HuH-7 (cell line): ENCODE measurements at places on chromosomes 1 and 21.

DNA sequence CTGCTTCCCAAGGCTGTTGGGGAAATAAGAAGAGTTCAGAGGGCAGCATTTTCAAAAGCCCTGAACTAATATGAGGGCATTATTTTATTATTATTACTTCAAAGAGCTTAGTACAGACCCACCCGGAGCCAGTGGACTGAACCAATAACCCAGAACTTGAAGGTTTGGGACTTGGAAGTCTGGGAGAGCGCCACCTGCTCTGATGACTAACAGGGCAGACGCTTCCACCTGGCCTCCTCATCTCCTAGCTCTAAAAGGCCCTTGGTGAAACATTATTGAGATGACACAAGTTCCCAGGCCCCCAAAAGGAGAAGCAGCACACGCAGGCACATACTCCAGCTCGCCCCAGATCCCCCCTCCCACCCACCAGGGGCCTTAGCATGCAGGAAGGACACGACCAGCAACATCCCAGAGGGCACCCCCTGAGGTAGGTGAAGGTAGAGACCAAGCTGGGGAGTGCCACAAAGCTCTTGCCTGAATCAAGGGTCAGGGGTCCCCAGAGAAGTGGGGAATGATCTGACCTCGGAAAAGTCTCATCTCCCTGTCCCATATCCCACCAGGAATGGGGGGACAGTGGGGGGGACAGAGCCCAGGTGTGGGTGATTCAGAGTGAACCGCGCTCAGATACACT is 1.3 kb downstream of the DLGAP3 start:
- no peak for DNase-seq

GRCh38 chr1:158087320-158087927 is 93.3 kb upstream of the CD1D start:
- peak; percentile 52 for DNase-seq

- no peak for DNase-seq
These were observed 161.0 kb upstream of the CHRM3 start for GRCh38 chr1:239225396-239225795.

DNA sequence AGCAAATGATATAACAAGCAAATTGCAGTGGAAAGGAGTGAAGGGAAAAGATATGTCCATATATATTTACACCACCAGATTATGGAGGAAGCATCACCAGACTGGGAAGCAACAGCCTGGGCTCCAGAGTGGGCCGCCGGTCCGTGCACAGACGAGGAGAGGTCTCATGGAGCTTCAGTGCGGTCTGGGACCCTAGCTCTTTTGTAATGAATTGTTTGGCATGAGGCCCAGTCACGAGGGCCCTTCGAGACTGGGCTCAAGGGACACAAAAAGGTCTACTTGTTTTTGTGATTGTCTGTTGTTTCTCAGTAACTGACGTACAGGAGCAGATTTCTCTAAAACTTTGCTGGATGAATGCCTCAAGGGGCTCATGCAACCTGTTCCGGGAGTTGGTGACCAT is 12.9 kb upstream of the STUM start:
- no peak for DNase-seq

GRCh38 chr1:207519505-207520399 is 23.8 kb downstream of the CR1 start:
- DNase-seq: no peak

DNA sequence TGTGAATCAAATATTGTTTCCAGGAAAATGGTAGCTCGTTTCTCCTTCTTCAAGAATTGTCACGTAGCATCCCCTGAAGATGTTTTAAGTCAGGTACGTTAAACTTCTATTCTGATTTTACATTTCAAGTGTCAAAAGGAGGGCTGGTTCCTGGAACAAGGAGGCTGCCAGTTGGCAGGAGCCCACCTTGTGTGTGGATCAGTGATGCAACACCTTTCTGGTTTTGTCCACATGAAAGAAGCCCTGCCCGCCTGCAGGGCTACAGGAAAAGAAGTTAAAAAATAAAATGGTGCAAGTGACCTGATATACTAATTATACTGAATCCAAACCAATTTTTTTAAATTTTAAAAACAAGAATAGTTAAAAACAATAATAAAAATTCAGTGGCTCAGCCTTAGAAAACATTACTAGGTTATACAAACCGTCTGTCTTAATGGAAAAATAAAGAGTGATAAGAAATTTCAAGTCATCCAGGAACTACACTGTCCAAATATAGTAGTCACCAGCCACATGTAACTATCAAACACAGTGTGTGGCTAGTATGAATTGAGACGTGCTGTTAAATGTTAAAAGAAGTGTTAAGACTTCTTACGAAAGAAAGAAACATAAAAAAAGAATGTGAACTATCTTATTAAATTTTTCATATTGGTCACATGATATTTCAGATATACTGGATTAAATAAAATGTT is 123.1 kb downstream of the APP start:
- DNase-seq: no peak

- no peak for DNase-seq
These were observed 32.0 kb downstream of the SUSD4 start for GRCh38 chr1:223331929-223332328.

DNA sequence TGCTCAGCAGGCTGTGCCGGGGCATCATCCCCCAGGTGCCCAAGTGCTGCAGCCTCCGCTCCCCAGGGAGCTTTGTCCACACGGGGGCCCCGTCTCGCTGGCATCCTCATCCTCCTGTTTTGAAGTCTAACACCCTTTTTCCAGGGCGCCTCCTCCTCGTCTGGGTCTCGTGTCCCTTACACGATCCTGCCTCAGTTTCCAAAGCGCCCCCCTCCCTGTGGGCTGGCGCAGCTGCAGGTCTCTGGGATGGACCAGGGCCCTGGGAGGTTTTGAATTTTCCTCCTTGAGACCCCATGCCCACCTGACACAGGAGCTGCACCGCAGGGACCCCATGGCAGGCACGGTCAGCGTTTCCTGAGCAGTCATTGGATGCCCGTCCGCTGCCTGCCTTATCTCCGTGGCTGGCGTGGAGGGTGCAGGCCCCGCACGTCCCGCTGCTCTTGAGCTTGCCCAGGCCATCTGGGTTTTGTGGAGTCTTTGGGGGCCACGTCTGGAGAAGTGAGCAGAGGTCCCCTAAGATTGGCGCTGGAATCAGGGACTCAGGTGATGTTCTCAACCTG is 37.4 kb upstream of the DIP2A start:
- DNase-seq: no peak

DNA sequence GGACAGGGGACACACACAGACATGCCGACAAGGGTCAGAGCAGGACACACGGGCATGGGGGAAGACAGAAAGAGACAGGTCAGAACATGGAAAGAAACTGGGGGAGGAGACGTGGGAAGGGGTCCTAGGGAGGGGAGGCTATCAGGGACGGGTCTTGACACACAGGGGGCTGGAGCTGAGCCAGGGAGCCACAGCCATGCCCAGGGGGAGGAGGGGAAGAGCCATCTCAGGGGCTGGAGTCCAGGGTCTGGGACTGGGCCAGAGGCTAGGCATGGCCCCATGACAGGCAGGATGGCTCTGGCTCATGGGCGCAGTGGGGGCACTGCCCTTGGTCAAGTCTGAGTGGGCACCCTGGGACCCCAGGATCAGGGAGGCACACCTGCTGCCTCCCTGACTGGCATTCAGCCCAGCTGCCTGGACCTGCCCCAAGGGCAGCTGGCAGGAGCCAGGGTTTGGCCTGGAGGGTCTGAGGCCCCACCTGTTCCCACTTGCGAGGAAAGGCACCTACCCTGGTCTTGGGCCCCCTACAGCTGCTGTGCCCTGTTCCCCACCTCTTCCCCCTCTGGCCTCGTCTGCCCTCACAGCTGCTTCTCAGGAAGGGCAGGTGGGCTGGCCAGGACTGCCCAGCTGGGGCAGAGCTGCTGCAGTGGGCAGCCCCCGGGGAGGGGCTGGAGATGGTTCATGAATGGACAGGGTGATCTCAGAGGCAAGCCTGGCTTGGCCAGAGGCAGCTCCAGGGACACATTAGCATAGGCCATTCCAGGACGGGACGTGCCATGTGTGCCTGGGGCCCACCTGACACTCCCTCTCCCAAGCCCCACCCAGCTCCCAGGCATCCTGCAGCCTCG is 42.9 kb downstream of the HSPG2 start:
- no peak for DNase-seq

- DNase-seq: no peak
These were observed 120.0 kb downstream of the S1PR1 start for GRCh38 chr1:101356604-101357443.

DNA sequence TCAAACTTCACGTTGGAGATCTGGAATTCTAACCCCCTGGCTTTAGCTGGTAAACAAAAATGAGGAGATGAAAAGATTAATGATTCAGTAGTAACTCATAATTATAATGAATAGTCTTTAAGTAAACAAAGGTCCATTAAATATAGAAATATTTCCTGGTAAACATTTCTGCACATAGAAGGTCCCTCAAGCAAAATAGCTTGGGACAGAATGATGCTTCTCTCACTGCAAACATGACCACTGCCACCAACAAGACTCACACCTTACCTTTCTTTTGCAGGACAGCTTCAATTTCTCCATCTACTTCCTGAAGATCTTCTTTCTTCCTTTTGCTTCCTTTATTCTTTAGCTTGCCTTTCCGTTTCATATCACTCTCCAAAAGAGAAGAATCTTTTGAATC is 25.2 kb downstream of the NVL start:
- no peak for DNase-seq

DNA sequence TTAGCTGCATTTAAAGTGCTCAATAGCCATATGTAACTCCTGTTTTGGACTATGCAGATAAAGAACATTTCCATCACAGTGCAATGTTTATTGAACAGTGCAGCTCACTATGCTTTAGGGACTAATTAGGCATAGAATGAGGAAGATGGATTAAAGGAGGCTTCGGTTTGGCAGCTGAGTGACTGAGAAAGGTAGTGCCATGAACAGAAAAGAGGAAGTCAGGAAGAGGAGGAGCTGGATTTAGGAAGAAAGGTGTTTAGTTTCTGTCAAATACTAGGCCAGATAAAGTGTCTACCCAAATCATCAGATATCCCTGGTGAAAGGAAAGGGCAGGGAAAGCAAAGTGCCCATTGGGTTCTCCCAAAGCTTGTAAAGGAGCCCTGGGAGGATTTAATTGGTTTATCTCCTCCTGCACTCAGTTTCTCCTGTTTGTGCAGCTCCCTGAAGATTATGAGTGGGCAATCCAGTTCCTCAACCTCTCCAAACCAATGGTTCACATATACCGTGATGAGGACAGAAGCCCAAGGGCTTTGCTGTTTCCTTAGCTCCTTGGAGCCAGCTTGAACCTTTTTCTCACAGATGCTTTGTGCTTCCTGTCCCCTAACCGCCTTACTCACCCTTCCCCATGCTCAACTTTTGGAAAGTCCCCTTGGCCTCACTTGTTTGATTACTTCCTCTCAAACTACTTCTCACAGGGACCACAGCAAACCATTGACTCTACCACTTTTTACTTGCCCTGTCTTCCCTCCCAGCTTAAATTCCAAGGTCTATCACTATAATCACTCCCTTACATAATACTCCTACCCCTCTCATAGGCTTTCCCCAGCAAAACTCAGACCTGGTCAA is 3.5 kb upstream of the RAP1A start:
- no peak for DNase-seq

DNA sequence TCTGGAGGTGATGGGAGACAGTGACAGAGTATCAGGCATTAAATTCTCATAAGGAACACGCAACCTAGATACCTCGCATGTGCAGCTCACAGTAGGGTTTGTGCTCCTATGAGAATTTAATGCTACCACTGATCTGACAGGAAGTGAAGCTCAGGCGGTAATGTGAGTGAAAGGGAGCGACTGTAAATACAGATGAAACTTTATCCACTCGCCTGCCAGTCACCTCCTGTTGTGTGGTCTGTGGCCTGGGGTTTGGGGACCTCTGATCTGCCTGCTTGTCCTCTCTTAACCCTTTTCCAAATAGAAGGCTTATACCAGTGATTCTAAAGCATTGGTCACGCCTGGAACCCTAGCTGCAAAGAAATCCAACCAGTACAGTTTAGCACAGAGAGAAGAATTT is 15.3 kb downstream of the GABPA start:
- DNase-seq: no peak

- no peak for DNase-seq
These were observed 66.3 kb downstream of the CNST start for GRCh38 chr1:246632281-246633168.

DNA sequence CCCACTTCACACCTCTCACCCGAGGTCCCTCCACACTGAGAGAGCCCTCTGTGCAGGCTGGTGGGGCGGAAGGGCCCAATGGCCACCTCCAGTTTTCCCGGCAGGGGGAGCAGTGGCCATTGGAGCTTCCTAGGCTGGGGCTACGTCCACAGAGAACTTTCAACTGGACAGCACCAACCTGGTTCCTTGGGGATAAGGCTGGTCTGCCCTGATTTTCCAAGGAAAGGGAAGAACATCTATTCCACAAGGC is 20.3 kb upstream of the LAPTM5 start:
- peak; percentile 52 for DNase-seq

- no peak for DNase-seq
These were observed 17.6 kb downstream of the PCNX2 start for GRCh38 chr1:233277637-233278606.

DNA sequence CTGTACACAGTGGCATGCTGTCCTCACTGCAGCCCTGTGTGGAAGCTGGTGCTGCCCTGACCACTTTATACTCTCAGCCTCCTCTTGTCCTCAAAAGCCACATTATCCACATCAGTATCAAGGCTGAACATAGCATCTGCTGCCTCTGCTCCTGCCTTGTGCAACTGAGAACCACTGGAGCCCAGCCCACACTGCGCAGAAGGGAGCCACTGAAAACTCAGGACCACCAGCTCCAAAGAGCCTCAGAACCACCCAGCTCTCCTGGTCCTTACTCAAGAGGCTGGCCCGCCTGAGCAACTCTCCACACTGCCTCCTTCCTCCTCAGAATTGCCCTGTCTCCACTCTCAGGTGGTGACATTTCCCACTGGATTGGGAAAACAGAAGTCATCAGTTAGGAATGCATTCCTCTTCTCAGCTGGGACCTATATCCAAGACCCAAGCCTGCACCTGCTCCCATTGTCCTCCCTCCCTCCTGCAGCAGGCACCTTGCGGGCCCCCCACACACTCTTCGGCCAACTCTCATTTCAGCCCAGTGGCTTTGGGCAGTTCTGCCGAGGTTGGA is 7.0 kb upstream of the KISS1 start:
- DNase-seq: no peak

- DNase-seq: no peak
These were observed 21.1 kb upstream of the ZBTB21 start for GRCh38 chr21:42031241-42031640.

- DNase-seq: no peak
These were observed 33.4 kb downstream of the HSD17B7 start for GRCh38 chr1:162823771-162824525.

- no peak for DNase-seq
These were observed 47.1 kb downstream of the MDM4 start for GRCh38 chr1:204563307-204563706.

- DNase-seq: no peak
These were observed 5.9 kb downstream of the MTHFR start for GRCh38 chr1:11799896-11800295.
